ENCODE measurements at places on chromosomes 2 and 18. TPM values are rescaled to one million over a fixed set of nuclear protein-coding genes. Genes with fewer than 3 reads are reported as not detected.

Gene NEDD4L
- 299 TPM for total RNA-seq

Gene CRYBA2
- total RNA-seq, result not detected

Gene HADHB
- total RNA-seq, result 151 TPM

- DNase-seq, result no peak
These were observed 143.3 kb downstream of the FTCDNL1 start for GRCh38 chr2:199707593-199708185.

GRCh38 chr2:172822585-172822984 is 86.9 kb downstream of the RAPGEF4 start:
- no peak for DNase-seq

DNA sequence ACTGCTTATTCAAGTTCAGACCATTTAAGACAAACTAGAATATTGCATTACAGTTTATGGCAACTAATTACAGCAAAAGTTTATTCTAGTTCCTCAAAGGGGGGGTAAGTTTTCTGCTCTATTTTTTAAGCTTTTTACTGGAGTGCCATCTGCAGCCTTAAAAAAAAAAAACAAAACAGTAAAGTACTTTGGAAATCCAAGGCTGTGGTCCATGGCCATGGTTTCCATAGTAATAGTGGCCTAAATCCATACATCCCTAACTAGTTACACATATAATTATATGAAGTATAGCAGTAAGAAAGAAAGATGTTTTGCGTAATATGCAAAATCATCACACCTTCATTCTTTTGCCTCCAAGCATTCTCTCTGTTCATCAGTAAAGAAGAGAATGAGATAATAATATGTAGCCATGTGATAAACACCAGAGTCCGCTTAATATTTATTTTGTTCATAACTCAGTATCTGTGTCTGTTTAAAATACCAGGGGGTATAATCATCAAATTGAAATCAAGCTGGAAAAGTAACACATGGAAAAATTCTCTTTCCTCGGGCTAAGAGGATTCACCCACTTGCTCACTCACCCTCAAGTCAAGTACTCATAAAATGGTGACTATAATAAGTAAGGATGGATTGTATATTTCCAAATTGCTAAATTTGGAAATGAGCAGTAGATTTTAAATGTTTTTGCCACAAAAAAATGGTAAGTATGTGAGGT is 301.1 kb upstream of the RND3 start:
- no peak for DNase-seq

DNA sequence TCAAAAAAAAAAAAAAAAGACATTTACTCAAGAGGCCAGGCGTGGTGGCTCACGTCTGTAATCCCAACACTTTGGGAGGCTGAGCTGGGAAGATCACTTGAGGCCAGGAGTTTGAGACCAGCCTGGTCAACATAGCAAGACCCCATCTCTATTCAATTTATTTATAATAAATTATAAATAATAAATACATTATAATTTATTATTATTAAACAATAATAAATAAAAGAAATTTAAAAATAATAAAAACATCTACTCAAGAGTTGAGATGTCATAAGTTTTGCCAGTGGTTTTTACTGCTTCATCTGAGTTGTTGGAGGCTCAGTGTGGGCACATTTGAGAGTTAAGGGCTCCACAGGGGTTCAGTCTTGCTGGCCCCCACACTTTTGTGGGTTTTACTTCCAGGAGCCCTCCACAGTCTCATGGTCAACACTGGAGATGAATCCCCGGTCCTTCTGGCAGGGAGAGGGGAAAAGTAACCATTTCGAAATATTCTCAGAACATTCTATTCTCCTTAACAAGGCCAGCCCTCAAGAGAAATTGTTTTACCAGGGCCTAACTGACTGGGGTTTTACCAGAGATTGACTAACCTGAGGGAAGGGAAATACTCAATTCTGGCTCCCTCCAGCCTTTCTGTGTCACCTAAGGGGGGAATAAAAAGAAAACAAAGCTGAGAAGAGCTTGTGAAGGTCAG is 51.6 kb upstream of the NCOA1 start:
- DNase-seq, result no peak
